ENCODE measurements at places on chromosomes 13 and 19.

DNA sequence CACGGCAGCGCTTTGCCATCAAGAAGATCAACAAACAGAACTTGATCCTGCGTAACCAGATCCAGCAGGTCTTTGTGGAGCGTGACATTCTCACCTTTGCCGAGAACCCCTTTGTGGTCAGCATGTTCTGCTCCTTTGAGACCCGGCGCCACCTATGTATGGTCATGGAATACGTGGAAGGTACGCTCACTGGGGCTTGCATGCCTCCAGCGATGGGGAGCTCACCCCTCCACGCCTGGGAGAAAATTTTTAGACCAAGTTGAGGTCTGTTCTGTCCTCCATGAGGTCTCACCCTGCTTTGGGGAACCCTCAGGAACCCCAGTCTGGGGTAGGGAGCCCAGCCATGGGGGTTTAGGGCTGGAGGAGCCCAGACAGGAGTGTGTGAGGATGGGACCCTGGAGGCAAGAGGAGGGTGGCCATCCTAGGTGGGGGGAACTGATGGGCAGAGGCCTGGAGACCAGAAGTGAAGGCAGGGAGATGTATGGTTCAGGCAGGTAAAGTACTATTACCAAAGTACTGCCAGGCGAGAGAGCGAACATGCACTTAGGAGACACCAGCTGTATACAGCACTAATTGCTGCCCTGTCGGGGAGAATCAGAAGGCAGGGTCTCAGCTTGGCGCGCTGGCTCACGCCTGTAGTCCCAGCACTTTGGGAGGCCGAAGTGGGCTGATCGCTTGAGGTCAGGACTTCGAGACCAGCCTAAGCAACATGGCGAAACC is 22.3 kb upstream of the PIK3R2 start:
- no peak for DNase-seq

- no peak for DNase-seq
These were observed 508.8 kb downstream of the DACH1 start for GRCh38 chr13:71358218-71358617.

DNA sequence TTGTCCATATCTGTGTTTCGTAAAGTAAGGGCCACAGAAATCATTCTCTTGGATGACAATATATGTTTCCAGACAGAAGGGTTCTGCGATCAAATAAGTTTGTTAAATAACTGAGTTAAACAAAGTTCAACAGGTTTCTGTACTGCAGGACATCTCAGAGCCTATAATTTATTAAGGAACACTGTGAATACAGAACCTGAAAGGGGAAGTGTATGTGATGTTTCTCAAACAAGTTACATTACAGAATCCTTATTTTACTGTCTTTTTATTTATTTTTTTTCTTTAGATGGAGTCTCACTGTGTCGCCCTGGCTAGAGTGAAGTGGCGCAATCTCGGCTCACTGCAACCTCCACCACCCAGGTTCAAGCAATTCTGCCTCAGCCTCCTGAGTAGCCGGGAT is 55.4 kb upstream of the GTF2F2 start:
- no peak for DNase-seq

DNA sequence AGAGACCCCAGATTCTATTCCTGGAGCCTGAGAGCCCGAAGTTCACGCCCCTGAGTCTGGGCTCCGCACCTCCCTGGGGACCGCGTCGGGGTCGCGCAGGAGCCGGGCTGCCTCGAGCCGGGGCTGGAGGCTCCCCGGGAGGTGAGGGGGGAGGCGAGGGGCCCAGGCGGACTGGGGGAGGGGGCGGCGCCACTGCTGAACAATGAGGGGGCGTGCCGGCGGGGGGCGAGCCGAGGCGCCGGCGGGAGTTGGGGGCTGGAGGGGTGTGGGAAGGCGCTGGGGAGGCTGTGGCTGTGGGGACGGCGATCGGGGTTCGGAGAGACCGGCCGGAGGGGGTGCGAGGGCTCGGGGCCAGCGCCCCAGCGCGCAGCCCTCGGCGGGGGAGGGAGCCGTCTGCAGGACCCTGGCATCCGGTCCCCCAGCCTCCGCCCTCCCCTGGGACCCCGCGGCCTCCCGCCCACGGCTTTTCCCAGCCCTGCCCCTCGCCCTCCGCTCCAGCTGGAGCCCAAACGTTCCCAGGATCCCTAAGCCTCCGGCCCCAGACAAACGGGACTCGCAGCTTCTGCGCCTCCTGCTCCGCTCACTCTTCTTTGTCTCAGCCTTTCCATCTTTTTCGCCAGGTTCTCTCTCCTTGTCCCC is 922 bp downstream of the PLEKHG2 start:
- no peak for DNase-seq

GRCh38 chr19:14405758-14406644 is 13.1 kb downstream of the DDX39A start:
- DNase-seq: peak; percentile 89

DNA sequence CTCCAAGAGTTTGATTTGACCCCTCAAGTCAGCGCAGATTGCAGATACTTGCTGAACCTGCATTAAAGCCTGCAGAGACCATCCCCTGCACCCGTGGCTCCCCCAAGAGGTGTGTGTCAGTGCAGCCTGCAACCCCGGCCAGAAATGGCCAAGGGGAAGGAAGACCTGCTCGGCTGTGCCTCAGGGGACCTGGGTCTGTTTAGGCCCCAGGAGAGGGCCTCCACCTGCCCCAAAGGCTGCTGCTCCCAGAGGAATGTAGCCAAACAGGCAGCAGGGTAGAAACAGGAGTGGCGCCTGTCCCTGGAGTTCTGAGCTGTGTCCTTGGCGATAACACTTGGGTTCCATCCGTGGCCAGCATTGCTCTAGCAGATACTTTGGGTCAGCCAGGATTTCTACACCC is 8.0 kb downstream of the POP4 start:
- DNase-seq: no peak

DNA sequence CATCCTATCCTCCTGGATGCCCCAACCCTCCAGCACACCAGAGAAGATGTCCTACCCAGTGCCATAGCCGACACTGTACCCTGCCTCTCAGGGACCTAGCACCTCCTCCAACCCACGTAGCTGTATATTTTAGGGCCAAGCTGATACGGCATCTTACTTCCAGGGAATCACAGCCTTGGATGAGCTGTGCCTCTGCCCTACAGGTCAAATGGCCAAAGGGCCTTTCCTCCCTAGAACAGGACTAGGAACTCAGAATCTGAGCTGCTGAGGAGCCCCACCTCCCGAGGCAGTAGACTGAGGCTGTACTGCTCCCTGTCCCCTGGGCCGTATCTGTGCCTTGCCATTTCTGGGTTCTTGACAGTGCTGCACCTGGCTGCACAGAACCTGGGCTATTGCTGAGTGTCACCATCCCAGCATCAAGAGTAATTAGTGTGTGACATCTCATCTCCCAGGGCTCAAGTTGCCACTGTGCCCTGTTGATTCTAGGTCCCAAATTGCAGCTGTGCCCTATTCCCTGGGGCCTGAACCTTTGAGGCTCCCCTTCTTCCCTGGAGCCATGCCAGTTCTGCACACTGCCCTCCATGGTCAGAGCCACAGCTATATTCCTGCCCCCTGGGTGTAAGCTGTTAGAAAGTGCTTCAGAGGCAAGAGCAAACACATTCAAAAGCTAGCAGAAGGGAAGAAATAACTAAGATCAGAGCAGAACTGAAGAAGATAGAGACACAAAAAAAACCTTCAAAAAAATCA is 41.0 kb downstream of the VWA8 start:
- DNase-seq: no peak

Measured in activated CD4-positive, alpha-beta T cell treated with anti-CD3 and anti-CD28 coated beads for 24 hours (primary cell).